Activated CD8-positive, alpha-beta memory T cell treated with anti-CD3 and anti-CD28 coated beads for 1 hour (primary cell): ENCODE measurements at places on chromosomes 4 and X.

GRCh38 chr4:55928846-55929245, 19.9 kb upstream of the CEP135 start:
- no peak for DNase-seq

GRCh38 chr4:155822572-155822971, 43.5 kb downstream of the ASIC5 start:
- DNase-seq, result no peak

- no peak for DNase-seq
Measured at GRCh38 chr4:650951-651883, 22.9 kb downstream of the ATP5ME start.

DNA sequence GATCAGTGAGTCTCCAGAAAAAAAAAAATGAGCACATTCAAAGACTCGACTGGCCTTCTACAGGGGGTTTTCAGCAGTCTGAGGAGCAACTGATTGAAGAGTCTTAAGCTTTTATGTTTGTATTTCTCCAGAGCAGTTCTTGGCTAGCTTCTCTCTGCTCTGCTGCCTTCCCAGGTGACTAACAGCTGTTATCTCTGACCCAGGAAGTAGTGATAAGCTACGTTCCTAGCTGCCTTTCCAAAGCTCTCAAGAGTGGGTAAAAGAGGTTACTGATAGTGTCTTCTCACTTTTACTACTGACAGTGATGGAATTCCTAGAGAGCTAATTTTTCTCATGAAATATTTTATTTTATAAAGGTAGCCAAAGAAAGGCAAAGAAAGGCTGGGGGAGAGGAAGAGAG, 66.6 kb downstream of the ENOX2 start:
- DNase-seq, result no peak

DNA sequence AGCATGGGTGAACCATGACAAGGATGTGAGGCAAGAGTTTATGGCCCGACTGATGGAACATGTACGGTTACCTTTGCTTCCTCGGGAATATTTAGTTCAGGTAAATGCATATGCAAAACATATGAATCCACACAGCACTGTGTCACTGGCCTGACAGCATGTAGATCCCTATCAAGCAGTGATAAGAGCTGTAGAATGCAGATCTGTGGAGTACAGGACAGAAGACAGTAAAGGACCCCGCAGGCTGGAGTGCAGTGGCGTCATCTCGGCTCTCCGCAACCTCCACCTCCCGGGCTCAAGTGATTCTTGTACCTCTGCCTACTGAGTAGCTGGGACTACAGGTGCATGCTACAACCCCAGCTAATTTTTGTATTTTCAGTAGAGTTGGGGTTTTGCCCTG, 29.8 kb upstream of the MSMO1 start:
- no peak for DNase-seq

DNA sequence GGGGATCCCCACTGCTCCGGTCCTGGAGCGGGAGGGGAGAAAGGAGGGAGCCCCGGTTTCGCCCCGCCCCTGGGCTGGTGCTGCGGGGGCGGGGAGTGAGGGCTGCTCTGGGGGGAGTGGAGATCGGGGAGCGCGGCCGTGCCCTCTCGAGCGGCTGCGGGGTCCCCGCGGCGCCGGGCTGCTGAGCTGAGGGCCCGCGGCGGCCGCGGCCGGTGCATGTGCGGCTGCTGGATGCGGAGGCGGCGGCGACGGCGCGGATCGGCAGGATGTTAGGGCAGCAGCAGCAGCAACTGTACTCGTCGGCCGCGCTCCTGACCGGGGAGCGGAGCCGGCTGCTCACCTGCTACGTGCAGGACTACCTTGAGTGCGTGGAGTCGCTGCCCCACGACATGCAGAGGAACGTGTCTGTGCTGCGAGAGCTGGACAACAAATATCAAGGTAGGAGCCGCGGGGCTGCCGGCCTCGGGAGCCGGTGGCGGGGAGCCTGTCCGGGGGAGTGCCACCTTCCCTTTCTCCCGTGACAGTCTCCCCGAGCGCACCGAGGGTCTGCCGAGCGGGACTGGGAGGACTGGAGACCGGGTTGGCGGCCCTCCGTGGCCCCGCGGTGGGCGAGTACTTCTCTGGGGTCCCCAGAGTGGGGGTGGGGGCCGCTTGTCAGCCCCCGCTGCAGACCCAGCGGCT, at the start of gene ING2:
ING2 (plus strand) TSS at position 129 of the 681 bp plus-strand sequence; CDS start at position 267, 138 bp downstream.
- peak; percentile 33 for DNase-seq

- no peak for DNase-seq
Measured at GRCh38 chrX:3161681-3162080, 120.4 kb downstream of the ARSF start.

GRCh38 chr4:31678356-31678755, 958.2 kb downstream of the PCDH7 start:
- DNase-seq, result no peak

DNA sequence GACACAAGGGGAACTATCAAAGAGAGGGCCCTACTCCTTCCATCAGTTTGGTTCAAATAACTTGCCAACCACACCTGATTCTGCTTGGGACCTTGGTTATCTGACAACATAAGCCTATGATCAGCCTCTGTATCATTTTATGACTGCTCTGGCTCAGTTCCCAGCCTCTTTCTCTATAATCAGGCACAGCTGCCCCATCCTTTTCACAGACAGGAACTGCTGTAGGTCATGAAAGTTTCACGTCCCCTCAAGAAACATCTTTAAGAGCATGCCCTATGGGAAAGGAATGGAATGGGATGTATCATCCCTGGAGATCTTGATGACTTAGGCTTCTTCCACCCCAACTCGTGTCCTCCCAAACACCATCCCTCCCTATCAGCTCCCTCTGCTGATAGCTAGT, 243.4 kb downstream of the AR start:
- no peak for DNase-seq

DNA sequence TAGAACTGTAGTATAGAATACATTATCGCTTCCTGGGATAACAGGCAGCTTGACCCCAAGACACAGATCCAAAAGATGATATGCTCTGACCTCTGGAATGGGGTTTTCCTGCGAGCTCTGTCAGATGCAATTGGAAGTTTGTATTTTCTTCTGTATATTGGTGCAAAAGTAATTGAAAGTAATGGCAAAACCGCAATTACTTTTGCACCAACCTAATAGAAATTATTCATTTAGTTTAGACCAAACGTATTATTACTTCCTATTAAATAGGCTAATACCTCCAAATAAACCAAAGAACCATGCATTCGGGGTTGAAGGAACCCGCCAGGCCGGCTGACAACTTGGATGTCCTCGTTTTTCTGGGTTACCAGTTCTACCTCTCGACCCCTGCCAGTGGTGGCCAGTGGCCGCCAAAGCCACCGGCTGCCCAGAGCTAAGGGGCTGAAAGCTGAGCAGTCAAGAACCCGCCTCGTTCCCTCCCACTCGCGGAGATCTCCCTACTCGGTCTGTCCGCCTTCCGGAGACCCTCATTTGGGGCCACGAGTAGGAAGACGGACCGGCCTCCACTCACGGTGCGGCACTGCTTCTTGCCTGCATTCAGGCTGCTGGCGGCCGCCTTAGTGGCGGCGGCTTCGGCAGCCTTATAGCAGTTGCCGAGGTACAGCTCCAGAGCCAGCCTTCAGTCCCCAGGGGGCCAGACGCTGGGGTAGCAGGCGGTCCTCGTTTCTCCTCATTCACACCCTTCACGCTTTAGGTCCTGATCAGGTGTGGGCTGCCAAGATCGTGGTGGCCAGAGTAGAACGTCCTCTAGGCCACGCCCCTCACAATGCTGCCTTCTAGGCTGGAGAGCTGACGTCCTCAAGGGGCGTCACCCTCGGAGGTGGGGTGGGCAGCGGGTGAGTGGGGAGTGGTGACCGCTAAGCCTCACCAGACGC, 121.9 kb downstream of the RBMX2 start:
- DNase-seq, result no peak

DNA sequence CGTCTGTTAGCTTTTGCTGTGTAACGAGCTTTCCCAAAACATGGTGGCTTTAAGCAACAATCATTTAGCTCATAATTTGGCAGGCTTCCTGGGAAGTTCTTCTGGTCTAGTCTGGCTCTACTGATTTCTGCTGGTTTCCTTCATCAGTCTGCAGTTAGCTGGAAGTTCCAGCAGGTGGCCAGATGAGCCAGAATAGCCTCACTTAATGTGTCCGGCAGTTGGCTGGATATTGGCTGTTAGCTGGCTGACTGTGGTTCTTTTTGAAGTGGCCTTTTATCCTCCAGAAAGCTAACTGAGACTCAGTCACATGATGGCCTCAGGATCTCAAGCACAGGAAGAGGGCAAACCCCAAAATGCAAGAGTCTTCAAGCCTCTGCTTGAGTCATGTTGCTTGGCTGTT, 34.9 kb downstream of the FTHL17 start:
- DNase-seq, result no peak

DNA sequence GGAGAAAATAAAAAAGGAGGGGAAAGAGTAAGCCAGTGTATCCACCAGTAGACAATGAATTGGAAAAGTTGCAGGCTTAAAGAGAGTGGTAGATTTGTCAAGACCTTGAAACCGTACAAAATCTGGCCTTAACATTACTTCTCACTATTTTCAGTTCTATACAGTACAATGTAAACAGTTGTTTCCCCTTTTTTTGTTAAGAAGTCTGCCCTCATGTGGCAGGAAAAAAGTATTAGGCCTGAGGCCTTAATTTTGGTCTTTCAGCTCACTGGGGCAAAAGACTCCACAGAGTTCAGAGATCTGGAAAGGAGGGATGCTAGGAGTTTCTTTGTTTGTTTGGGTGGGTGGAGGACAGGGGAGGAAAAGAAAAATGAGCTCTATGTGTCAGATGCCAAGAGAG, 92.8 kb upstream of the CCDC160 start:
- DNase-seq, result no peak

- no peak for DNase-seq
Measured at GRCh38 chr4:172035562-172035961, 222.4 kb downstream of the GALNTL6 start.

- DNase-seq, result no peak
Measured at GRCh38 chrX:77060572-77060971, 386.6 kb upstream of the FGF16 start.

- DNase-seq, result no peak
Measured at GRCh38 chr4:184845367-184846021, 19.7 kb upstream of the ACSL1 start.

DNA sequence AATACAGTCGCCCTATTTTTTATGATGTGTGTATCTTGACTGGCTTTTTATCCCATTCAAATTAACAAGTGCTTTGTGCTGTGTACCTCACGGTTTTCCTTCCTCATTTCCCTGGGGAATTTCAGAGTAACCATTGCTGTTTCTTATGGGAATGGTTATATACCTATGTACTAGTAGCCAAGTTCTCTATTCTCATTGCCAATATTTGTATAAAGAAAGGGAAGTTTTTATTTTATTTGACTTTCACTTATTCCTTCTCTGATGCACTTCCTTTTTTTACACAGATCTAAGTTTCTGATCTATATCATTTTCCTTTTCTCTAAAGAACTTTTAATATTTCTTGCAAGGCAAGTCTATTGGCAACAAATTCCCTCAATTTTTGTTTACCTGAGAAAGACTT, 181.3 kb downstream of the SOWAHB start:
- DNase-seq, result no peak
